Activated T-cell treated with anti-CD3 and anti-CD28 coated beads, Interleukin-2, amount 50 U/mL, for 72 hours (primary cell): ENCODE measurements at places on chromosomes 6 and 20. TPM values are rescaled to one million over a fixed set of nuclear protein-coding genes. Genes with fewer than 3 reads are reported as not detected.

DNA sequence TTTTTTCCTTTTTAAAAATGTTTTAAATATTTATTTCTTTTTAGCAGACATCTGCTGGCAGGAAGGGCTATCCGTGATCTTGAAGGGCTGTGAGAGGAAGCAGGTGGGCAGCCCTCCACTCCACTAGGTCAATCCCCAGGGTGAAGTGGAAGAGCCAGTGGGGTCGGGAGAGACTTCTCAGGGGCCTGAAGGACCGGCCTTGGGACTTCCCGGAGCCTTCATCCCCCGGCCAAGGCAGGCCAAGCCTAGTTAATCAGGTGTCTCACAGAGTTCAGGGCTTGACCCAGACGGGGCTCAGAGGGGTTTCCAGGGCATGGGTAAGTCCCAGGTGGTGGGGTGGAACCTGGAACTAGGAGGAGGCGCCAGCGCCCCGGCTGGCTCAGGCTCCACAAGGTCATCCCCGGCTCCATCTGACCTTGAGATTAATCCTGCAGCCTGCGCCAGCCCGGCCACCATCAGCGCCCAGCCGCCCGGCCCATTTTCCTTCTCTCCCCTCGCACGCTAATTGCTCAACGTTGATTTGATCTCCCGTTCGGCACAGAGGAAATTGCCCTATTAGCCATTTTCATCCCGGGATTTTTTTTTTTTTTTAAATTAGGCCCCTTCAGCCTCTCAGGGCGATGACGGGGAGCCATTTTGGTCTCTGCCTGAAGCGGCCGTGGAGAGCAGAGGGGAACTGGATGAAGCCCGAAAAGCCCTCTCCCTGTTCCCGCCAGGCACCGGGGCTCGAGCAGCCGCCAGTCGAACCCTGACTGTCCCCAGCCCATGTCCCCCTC lies 44.4 kb downstream of the MDFI start:
- H3K4me1 ChIP-seq, result peaks cover 18% of the 10 kb centered on the region
- no peak for DNase-seq
- no peaks in the 10 kb centered on the region for H3K36me3 ChIP-seq
- H3K27ac ChIP-seq, result peak overlapping the region; percentile 80
- H3K4me3 ChIP-seq, result peak overlapping the region; percentile 87

DNA sequence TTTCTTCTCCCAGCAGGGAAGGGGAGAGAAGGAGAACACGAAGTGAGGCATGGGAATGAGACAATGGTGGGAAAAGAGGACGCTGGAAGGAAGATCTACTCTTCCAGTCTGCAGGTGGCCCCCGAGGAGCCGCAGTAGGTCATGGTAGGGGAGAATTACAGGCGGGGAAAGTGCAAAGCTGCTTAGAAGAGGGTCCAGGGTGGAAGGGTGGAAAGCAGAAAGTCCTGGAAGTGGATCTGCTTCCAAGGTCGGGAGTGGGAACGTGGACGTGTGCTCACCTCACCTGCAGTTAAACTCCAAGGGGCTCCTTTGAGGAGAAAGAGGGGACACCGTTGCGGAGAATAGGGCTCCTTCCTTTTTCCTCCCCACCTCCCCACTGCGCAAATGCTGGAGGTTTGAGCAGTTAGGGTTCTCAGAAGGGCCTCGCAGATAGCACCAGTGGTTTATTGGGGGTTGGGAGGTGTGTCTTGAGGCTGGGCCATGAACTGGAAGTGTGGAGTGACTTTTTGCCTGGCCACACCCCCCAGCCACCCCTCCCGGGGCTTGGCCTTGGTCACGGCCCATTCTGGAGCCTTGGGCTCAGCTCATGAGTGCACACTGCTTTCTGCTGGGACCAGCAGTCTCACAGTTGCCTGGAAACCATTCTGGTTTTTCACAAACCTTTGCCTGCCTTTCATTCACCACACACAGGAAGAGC lies 100.4 kb upstream of the MLN start:
- H3K4me3 ChIP-seq, result peak overlapping the region; percentile 70
- H3K36me3 ChIP-seq, result no peaks in the 10 kb centered on the region
- H3K27me3 ChIP-seq, result no peaks in the 10 kb centered on the region
- peak; percentile 82 for DNase-seq
- peak overlapping the region; percentile 19 for H3K27ac ChIP-seq

DNA sequence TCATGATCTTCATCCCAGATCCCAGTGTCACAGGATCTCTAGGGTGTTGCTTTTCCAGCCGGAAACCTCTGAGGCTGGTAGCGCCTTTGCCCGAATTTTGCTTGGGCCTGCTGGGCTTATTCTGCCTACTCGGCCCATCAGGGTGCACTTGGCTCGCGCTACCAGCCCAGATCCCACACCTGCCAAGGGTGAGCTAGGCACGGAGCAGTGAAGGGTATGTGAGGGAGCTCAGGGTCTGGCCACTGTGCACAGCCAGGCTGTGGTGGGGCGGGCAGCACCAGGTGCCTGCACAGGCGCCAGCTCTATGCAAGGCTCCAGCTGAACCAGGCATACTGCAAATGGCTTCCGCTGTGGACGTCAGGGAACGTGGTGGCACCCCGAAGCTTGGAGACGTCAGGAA lies 693.4 kb upstream of the FLRT3 start:
- no peak overlapping the region for H3K4me3 ChIP-seq
- DNase-seq, result no peak
- H3K27ac ChIP-seq, result no peak overlapping the region
- no peaks in the 10 kb centered on the region for H3K27me3 ChIP-seq
- no peaks in the 10 kb centered on the region for H3K36me3 ChIP-seq

DNA sequence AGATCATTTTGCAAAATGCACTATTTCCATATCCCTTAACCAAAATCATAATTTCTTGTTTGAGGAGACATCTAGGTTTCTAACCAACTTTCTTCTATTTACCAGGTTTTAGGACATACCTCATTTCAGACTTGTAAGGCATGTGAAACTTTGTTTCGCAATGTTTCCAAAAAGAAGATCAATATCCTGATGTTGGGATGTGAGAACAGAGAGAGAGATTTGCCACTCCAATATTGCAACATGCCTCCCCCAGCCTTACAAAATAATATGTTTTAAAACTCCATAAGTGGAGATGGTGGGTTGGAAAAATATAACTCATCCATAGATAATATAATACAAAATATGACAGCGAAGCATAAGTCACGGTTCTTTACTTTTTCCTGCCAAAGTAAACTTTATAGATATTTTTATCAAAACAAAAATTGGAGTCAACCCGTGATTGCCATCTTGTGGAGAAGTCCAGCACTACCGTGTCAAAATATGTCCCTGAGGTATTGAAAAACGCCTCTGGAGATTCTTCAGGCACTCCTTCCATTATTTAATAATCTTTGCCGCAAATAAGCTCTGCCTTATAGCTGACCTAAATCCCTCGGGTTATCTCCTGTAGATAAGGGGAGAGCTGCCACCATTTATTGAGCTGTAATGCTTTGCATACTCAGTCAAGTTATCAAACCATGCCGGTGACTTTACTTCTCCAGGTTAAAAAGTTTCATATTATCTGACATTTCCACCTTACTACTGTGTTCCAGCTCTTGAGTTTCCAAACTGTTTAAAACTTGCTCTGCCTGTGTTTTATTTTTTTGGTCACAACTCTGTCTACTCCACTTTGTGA lies 534.2 kb downstream of the HACE1 start:
- no peak overlapping the region for H3K4me3 ChIP-seq
- no peaks in the 10 kb centered on the region for H3K27me3 ChIP-seq
- H3K27ac ChIP-seq, result no peak overlapping the region
- peaks cover 9% of the 10 kb centered on the region for H3K4me1 ChIP-seq
- no peak for DNase-seq

DNA sequence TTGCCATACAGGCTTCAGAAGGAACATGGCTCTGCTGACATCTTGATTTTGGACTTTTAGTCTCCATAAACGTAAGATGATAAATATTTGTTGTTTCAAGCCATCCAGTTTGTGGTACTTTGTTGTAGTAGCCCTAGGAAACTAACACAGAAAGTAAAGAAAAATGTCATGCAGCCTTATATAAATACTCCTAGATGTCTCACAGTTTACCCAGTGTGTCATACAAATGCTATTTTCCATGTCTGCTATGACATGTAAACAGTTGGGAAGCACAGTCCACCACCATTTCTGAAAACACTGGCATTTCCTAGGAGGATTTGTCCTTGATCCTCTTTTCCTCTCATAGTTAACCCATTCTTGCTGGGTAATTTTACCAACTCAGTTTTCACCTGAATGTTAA lies 30.6 kb upstream of the ME1 start:
- no peak overlapping the region for H3K4me3 ChIP-seq
- no peak overlapping the region for H3K27ac ChIP-seq
- H3K36me3 ChIP-seq, result no peaks in the 10 kb centered on the region

DNA sequence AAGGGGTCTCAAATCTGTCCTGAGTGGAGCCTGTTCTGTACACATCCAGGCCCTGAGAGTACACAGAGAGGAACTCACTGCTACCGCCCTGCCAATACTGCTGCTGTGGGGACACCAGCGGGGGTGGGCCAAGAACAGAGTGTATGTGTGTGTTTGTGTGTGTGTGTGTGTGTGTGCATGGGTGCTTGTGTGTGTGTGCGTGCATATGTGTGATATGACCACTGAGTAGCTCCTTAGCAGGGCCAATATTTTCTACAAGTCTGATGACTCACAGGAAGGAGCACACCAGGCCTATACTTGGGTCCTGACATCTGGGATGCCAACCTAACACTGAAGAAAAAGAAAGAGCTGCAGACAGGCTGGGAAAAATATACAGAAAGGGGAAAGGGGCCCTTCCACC lies 1.4 kb downstream of the RAET1E start:
- H3K27me3 ChIP-seq, result peaks cover 30% of the 10 kb centered on the region
- no peak overlapping the region for H3K27ac ChIP-seq
- H3K36me3 ChIP-seq, result no peaks in the 10 kb centered on the region
- no peak overlapping the region for H3K4me3 ChIP-seq

DNA sequence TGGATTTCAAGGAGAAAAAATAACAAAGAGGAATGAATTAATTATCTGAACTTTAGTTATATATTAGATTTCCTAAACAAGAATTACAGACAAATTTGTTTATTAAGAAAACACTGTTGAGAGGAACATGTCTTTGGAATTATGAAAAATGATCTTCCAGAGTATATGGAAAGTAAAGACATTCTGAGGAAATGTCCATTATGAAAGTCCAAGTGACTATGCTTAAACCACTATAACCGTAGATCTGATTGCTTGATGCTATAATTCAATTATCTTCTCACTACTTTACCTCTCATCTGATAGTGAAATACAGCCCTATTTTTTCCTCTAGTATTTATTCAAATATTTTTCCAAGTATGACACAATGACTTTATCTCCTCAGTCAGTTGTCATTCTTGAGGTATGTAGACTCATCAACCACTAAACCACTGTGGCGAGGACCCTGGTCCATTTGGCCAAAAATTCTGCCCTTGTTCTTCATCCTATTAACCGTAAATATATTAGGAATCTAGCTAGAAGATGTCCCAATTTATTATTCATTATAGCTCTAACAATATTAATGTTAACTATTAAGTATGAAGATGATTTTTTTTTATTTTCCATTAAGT lies 37.3 kb upstream of the AHI1 start:
- no peak for DNase-seq
- no peak overlapping the region for H3K4me3 ChIP-seq
- H3K27me3 ChIP-seq, result peaks cover 7% of the 10 kb centered on the region
- H3K36me3 ChIP-seq, result peaks cover 9% of the 10 kb centered on the region

Gene TUBB1
- total RNA-seq, result not detected

Gene SPATA2
- total RNA-seq, result 10.8 TPM

DNA sequence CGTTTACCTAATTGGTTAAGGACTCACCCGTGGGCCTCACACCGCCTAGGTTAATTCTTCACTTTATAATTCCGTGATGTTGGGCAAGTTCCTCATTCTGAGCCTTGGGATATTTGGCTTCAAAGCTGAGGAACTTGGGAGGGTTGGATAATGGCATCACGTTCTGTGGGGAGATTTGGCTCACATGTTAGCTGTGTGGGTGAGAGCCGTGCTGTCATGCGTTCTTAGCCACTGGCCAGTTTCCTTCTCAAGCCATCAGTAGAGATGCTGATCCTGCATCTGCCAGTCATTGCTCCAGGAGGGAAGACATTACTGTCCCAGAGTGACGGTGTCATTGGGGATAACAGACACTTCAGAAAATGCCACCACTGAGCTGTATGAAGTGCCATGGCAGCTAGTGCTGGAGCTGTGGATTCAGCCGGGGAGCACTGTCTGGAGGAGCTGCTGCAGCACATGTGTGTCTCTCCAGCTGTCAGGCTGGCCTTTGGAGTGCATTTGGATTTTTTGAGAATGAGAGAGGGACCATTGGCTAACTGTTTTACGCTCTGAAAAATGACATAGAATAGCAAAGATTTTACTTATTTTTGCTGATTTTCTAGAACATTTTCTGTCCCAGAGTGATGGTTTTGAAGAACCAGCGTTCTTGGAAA lies 16.5 kb downstream of the IGF2R start:
- no peak overlapping the region for H3K4me3 ChIP-seq
- H3K27ac ChIP-seq, result no peak overlapping the region
- H3K27me3 ChIP-seq, result no peaks in the 10 kb centered on the region
- H3K36me3 ChIP-seq, result no peaks in the 10 kb centered on the region

DNA sequence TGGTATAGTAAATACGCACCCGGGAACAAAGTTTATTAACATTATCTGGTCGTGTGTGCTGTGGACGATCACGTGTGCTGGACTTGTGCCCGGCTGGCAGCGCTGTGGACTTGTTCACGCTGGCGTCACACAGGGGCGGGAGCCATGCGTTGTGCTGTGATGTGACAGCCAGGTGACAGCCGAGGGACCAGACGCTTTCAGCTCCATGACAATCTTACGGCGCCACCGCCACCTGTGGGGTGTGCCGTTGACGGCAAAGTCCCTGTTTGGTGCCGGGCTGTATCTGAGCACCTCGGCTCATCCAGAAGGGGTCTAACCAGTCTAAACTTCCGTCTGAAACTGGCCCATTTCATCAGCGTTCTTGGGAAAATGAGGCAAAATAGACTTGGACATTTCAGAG lies 25.2 kb downstream of the DLL1 start:
- no peak overlapping the region for H3K4me3 ChIP-seq
- no peak for DNase-seq
- no peaks in the 10 kb centered on the region for H3K4me1 ChIP-seq
- H3K27me3 ChIP-seq, result peaks cover 10% of the 10 kb centered on the region
- no peak overlapping the region for H3K27ac ChIP-seq

DNA sequence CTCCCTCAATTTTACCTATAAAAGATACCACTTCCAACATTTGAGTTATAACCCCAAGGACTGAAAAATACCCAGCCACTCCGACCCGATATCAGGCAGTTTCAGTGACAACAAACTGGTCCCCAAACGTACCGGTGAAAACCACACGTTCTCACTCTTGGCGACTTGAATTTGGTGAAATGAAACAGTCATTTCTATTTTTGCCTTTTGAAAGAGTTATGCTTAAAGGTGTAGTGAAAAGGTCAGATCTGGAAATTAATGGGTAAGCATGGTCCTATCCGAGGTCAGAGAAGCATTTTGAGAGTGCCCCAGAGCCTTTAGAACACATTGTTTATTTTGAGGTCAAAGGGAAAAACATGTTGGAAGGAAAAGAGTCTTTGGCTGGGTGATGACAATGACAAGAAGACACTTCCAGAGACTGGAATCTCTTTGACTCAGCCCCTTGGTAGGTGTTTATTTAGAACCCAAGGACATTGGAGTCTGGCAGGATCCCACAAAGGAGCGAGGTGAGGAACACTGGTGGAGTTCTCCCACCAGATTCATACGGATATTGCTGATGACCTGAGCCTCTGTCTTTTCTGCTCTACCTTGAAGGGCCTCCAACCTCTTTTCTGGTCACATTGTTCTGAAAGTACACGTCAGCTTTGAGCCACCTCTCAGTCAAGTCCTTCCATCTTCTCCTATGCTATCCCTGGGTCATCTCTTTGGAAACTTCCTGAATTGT lies 235.0 kb downstream of the GMPR start:
- peak overlapping the region; percentile 84 for H3K4me3 ChIP-seq
- no peak for DNase-seq
- H3K27me3 ChIP-seq, result no peaks in the 10 kb centered on the region
- peak overlapping the region; percentile 70 for H3K27ac ChIP-seq
- H3K36me3 ChIP-seq, result peaks cover 12% of the 10 kb centered on the region
- H3K4me1 ChIP-seq, result peaks cover 90% of the 10 kb centered on the region
